Stimulated activated naive B cell treated with anti-CD40 and anti-IgM and Interleukin-4, amounts not matched to agents 10 μg/mL and 1 μg/mL and 100 μg/mL, for 72 hours (primary cell): ENCODE measurements at places on chromosomes 3 and 15.

GRCh38 chr15:50390554-50391264 is 33.5 kb upstream of the USP8 start:
- peak; percentile 18 for DNase-seq

DNA sequence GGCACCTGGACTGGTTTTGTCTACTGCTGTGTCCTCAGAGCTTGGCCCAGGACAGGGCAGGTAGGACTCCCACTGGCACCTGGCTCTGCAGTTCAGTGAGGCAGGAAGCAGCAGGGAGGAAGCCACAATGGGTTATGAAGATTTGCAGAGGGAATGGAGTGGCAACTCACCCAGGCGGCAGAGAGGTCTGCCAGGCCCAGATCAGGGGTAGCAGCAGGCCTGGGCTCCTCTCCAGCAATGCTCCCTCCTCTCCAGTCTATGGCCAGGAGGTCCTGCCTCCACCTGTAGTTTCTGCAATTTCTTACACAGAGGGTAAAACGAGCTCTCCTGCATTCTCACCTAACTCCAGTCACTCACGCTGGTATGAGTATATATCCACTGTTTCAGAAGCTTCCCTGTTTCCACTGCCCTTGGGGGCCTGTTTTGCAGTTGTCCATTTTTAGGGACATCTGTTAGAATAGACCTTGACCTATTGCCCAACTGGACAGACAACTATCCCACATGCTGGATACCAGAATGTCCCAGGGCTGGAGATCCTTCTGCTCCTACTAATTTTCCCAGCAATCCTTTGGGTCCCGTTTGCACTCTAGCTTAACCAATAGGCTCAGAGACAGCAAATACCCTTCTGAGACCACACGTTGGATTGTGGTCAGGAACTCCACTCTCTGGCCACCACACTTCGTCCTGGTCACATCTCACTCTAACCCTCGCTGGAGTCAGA is 35.2 kb downstream of the HMCES start:
- no peak for DNase-seq

GRCh38 chr3:144244662-144245061 is 273.0 kb downstream of the DIPK2A start:
- no peak for DNase-seq

GRCh38 chr15:100834731-100835130 is 44.9 kb upstream of the ALDH1A3 start:
- DNase-seq: no peak

GRCh38 chr3:191492601-191493000 is 31.6 kb downstream of the PYDC2 start:
- no peak for DNase-seq

DNA sequence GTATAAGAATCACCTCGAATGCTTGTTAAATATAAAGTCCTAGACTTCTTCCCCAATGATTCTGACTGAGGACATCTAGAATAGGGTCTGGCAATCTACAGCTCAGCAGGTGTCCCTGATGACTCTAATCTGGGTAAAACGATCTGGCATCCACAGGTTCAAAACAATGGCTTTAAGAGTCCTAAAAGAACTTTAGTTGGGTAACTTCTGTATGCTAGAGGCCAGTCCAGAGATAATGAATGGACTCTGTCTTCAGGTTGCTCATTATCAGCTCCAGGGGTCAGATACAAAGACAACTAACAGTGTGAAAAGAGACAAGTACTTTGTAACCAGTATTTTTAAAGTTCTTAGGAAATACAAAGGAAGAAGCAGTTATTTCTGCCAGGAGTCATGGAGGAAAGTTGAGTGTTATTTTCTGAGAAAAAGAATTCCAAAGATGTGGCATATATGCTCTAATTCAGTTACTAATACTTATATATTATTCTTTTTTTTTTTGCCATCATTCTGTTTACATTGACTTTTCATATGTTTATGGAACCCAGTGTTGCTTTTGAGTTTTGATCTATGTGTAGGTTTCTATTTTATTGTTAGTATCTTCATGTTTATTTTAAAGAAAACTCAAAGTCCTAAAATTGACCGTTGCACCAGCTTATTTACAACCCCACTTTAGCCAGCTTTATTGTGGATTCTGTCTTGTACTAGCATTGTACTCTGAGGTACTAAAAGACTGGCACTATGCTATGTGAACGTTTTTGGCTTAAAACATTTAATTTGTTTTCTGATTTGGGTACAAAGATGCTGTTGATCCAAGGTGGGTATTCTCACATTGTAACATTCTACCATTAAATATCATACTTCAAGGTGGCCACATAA is 3.1 kb upstream of the GPR15 start:
- DNase-seq: no peak

- DNase-seq: no peak
These were observed 59.7 kb downstream of the LSM3 start for GRCh38 chr3:14238356-14238755.

- no peak for DNase-seq
These were observed 10.2 kb downstream of the PLSCR5 start for GRCh38 chr3:146594843-146595482.

DNA sequence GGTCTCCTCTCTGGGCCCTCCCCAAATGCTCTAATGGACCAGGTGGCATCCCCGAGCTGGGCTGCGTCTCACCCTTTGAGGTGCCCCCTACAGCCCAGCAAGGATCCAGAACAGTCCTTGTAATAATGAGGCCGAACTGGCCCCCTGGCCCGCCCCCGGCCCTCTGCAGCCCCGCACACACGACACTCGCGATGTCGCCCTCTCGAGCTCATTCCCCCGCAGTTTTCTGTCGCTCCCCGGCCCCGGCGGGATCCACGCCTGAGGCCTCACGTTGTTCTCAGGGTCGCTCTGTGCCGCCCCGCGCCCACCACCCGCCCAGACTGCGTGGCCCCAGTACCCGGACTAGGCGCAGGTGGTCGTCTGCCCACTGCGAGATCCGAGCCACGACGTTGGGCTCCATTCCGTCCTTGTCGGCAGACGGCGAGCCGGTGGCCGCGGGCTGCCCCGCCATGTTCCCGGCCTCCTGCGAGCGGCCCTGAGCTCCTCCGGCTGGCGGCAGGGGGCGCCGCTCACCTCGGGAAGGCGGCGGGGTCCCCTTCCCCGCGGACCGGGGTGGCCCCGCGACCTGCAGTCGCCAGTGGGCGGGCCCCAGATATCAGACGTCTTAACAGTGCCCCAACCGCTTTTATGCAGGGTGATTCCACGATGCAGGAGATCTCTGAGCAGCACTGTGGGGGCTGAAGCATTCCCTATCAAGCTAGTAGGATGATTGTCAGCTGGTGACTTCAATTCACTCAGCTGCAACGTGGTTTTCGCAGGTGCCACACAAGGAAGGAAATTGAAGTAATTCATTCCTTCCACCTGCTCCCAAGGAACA is at the start of gene C3orf33:
Gene C3orf33, minus strand, starts transcription at position 477 of the 817 bp plus-strand sequence. Its CDS starts 26 bp downstream, at position 451.
- peak; percentile 70 for DNase-seq

DNA sequence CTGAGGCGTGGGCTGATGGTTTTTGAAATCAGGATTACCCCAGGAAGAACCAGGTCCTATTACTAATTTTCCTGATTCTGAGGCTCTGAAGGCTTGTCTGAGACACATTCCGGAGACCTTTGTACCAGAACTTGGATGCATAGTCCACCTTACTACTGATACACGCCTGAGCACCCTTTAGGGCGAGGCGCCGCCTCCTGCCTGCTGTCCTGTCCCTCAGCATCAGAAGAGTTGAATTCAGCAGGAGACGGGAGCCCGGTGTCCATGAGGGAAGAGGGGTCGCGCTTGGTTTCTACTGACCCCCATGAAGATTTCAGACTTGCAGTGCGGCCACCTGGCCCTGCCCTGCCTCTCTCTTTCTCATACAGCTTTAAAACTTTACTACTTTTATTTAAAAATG is 49.9 kb downstream of the KLF13 start:
- DNase-seq: no peak

DNA sequence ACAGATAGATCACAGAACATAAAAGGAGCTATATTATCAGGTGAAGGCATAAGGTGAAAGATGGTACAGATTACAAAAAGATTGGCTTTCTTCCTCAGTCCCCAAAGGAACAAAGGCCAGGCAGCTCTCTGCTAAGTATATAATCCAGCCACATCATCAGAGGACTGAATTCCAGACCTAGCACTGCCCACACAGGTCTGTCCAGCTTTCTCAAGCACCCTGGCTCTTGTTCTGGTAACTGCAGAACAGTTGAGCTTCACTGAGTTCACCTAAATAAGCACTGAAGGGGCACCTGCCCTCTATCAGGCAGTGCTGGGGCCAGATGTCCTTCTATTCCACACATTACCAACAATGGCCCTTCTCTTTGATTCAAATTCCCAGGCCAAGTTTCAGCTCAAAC is 6.3 kb downstream of the DUOXA1 start:
- no peak for DNase-seq

GRCh38 chr3:132290833-132291232 is 26.4 kb upstream of the ACP3 start:
- DNase-seq: no peak

DNA sequence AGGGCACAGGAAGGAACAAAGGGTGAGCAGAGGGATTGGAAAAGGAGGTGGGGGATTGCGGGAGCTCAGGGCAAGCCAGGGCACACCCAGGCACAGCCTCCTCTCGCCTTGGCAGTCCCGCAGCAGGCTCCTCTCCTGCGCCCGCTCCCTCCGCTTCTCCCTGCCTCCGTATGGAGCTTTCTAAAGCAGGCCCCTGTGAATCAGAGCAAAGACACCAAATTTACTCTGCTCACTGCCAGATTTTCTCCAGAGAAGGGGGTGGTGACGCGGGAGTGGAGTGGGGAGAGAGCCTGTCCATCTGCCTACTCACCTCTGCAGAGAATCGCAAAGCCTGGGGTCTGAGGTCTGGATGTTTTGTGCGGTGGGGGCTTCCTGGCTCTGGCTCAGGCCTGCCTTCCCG is 20.0 kb downstream of the ATP2B2 start:
- no peak for DNase-seq

- no peak for DNase-seq
These were observed 110.9 kb downstream of the EDEM1 start for GRCh38 chr3:5298453-5298852.

DNA sequence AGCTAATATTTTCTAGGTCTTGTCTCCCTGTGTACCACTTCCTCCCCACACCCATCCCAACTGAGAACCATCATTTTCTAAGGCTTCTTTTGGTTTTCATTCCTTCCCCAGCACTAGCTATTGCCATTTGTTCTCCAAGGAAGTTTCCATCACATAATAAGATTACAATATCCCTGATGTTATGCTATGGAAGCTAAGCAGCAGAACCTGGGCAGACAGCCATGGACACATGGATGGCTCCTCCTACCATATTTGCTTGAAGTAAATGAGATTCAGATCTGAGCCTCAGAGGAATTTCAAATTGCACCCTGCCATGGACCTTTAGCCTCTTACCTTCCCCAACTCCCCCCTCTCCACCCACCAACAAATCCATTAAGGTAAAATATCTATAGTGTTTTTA is 31.5 kb downstream of the GASK1A start:
- no peak for DNase-seq

DNA sequence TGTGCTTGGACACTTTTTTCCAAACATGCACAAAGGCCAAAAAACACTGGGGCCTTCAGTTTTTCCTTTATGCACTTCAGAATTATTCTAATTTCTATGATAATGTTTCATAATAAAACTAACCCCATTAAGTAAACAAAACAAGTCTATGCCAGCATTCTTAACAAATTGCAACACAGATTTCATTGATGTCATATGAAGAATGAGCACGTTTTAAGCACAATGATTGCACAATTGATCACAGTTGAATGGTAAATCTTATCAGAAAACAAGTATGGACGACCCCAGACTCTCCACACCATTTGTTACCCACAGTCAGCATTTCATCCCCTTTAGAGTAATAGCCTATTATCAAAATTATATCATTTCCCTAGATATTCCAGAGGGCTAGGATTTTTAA is 46.7 kb upstream of the PROK2 start:
- no peak for DNase-seq

DNA sequence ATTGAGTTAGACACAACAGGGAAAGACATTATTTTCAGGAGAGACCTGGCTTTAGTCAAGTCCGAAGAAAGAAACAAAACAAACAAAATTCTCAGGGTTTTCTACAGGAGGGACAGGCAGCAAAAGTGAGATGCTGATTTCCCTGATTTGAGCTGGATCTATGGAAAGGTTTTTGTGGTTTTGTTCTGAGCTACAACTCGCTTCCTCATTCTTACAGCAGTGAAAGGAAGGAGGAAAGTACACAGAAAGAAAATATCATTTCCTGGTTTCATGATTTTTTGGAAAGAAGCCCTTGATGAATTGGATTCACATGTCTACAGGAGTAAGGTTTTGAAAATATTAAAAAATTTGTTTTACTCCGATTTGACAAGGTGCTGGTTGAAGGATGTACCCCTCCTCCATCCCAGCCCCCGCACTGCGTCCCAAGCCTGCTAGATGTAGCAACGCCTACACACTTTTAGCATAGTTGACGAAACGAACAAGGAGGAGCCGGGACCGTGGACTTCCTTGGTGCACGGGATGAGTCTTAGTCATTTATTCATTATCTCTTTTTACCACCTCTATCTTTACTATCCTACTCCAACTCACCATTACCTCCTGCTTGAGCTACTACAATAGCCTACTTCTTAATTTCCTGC is 10.8 kb downstream of the PRICKLE2 start:
- no peak for DNase-seq

DNA sequence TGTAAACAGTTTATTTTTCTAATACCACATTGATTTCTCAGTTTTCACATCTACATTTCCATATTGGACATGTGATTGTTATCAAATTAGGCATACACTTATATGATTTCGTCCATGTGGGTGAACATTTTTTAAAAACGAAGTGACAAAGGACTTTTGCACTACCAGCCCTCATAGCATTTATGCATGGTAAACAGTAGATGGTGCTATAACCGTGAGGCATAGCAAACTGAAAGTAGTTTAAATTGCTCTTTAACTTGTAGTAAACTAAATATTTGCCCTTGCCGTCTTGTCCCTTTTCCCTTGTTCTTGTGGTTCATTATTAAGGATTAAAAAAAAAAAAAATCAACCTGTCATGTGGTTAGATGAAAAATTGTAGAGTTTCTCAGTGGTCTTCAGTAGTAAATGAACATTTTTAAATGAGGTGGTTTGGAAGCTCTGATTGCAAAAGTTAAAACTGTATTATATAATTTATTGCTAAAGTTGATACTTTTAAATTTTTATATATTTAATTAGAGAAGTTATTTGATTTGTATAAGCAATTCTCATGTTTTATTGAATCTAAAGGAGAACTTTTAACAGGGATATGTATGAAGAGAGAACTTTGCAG is 24.0 kb downstream of the STX19 start:
- no peak for DNase-seq

- DNase-seq: no peak
These were observed 156.7 kb upstream of the MEF2A start for GRCh38 chr15:99409097-99409473.

- DNase-seq: no peak
These were observed 73.6 kb downstream of the TM4SF4 start for GRCh38 chr3:149547954-149548668.

- DNase-seq: no peak
These were observed 21.8 kb downstream of the IGDCC4 start for GRCh38 chr15:65400760-65401610.

DNA sequence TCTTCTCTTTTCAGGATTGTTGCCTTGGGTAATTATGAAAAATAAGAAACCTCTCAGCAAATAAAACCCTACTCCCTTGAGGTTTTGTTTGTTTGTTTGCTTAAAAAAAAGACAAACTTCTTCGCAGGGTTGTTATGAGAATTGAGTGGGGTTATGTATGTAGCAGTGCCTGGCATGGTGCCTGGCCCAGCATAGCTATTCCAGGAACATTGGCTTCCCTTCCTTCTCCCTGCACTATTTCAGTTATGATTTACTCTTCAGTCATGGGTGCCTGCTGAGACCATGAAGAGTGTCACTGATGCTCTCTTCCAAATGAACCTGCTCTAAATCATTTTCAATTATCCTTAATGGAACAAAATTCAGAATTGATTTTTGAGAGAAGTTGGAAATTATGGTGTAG is 283.5 kb upstream of the ROPN1 start:
- DNase-seq: no peak

GRCh38 chr15:67156426-67156825 is 91.0 kb downstream of the SMAD3 start:
- DNase-seq: no peak
